Epithelial cell of umbilical artery (primary cell): ENCODE measurements at places on chromosomes 13 and 19. TPM values are rescaled to one million over a fixed set of nuclear protein-coding genes. Genes with fewer than 3 reads are reported as not detected.

N4BP2L1 gene
- 1.9 and 4.1 TPM in 2 replicates for total RNA-seq

ZNF526 gene
- total RNA-seq: 8.8 and 10.2 TPM in 2 replicates

TRAPPC6A gene
- total RNA-seq: 9.6 and 15.9 TPM in 2 replicates

IL27RA gene
- total RNA-seq: 12.3 and 14.0 TPM in 2 replicates

FBXO27 gene
- total RNA-seq: 1.2 and 1.6 TPM in 2 replicates
